ENCODE measurements at places on chromosomes 1 and 21. TPM values are rescaled to one million over a fixed set of nuclear protein-coding genes. Genes with fewer than 3 reads are reported as not detected.

Gene CHTOP
- 112 TPM for total RNA-seq

Gene ITGB2
- 45.7 TPM for total RNA-seq

Gene NES
- total RNA-seq = 70.0 TPM

Gene AMPD1
- not detected for total RNA-seq

Gene HHAT
- total RNA-seq = 2.4 TPM

Gene SAMD13
- 1.1 TPM for total RNA-seq

Gene FBXO44
- 23.5 TPM for total RNA-seq

- no peak overlapping the region for H3K27ac ChIP-seq
- no peak for DNase-seq
- peak overlapping the region; percentile 76 for H3K4me3 ChIP-seq
Observed at GRCh38 chr1:226111098-226111882, 48.8 kb downstream of the H3-3A start.

GRCh38 chr1:61962631-61963030 lies 220.4 kb downstream of the PATJ start:
- DNase-seq = no peak
- no peaks in the 10 kb centered on the region for H3K27me3 ChIP-seq
- no peak overlapping the region for H3K27ac ChIP-seq

DNA sequence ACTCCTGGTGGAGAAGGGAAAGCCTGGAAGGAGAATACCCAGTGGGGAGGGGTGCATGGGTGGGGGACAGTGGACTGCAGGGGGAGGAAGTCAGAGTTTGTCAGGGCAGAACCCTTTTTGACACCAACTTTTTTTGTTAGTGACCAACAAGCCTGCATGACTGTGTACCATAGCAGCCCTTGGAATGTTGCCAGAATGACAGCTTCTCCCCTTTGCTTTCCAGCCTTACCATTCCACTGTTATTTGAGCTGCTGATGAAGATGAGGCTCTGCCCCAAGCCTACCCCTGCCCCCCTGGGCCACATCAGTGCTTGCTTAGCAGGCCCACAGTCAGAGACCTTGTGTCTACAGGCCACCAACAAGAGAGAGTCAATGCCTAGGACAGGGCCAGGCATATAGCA lies 341.2 kb downstream of the HHAT start:
- H3K4me3 ChIP-seq = no peak overlapping the region
- no peaks in the 10 kb centered on the region for H3K27me3 ChIP-seq
- DNase-seq = no peak
- no peaks in the 10 kb centered on the region for H3K4me1 ChIP-seq

DNA sequence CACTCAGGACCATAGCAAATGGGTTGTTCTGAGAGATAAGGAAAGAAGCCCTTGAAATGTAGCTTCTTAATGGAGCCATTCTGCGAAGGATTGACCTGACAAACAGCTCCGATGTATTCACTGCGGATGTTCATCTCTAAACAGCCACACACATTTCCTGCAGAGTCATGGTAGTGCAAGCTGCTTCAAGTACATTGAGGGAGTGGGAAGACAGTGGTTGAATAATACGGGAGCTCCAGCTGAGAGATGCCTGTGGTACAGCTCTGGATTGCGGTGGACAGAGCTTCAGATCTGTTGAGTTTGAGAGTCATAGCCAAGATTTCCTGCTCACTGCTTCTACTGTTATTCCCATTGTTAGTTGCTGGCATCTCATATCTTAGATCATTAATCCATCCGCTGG lies 86.6 kb downstream of the ZBTB18 start:
- H3K4me3 ChIP-seq = no peak overlapping the region
- H3K27me3 ChIP-seq = no peaks in the 10 kb centered on the region
- H3K4me1 ChIP-seq = no peaks in the 10 kb centered on the region
- H3K36me3 ChIP-seq = no peaks in the 10 kb centered on the region

GRCh38 chr1:194447636-194448035 lies 1261.2 kb upstream of the B3GALT2 start:
- H3K4me3 ChIP-seq = no peak overlapping the region
- no peaks in the 10 kb centered on the region for H3K36me3 ChIP-seq
- H3K4me1 ChIP-seq = no peaks in the 10 kb centered on the region
- H3K27ac ChIP-seq = no peak overlapping the region
- H3K27me3 ChIP-seq = no peaks in the 10 kb centered on the region

DNA sequence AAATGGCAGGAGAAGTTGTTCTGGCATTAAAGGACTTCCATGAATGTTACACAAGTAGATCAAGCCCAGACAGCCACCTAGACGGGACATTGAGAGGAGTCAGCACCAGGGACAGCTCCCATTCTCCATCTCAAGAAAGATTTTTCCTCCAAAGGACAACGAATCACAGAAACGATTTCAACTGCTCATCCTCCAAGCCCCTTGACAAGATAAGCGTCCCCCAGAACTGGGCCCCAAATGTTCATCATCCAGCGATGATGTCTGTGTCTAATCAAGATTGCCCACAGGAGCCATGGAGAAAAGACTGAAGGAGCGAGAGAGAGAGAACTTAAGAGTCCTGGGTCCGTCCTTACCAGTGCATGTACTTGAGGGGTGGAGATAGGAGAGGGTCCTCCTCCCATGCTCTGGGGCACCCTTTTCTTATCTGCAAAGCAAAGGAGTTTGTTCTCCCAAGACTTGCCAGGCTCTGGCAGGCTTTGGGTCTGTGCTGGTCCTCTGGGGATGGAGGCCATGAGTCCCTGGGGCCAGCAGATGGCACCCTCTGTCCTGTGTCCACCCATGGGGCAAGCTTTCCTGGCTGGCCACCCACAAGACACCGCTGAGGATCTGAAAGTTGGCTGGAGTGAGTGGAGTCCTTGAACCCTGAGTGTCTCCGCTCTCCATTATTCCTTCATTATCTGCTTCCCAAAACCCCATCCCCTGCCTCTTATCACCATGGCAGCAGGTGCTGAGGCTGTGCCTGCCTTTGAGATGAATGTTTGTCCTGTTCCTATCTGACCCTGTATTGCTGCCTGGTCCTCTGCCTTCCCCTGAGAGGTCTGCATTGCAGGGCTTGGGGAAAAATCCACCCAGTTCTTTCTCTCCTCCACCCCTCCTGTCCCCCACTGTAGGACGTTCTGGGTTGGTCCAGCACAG lies 164.6 kb downstream of the ACTL8 start:
- H3K27ac ChIP-seq = no peak overlapping the region
- no peaks in the 10 kb centered on the region for H3K36me3 ChIP-seq
- peak; percentile 46 for DNase-seq
- H3K4me1 ChIP-seq = no peaks in the 10 kb centered on the region

DNA sequence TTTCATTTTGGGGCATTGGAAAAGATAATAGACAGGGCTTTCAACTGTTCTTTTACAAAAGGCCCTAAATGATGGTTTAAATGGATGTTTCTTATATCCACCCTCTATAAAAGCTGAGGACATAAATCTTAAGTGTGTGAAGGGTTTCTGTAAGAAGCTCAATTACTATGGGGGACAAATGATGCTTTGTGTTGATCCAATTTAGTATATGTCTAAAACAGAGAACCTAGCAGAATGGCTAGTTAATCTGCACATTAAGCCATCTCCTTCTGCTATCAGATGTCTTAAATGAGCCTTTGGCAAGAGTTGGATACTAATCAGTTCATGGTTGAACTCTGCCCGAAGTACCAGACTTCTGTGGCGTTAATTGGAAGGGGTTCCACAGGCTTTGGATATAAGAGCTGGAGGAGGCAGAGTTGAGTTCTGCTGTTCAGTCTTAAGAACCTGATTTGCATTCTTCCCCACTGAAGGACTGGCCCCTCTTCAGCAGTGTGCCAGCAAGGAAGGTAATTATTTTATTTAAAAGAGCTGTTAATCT lies 43.1 kb downstream of the PTGFRN start:
- no peak for DNase-seq
- no peak overlapping the region for H3K4me3 ChIP-seq
- no peaks in the 10 kb centered on the region for H3K4me1 ChIP-seq

GRCh38 chr21:41602531-41602930 lies 94.6 kb upstream of the TMPRSS2 start:
- no peaks in the 10 kb centered on the region for H3K36me3 ChIP-seq
- H3K4me3 ChIP-seq = no peak overlapping the region
- no peak overlapping the region for H3K27ac ChIP-seq
- no peaks in the 10 kb centered on the region for H3K27me3 ChIP-seq
- peaks cover 11% of the 10 kb centered on the region for H3K4me1 ChIP-seq

- no peaks in the 10 kb centered on the region for H3K4me1 ChIP-seq
- H3K36me3 ChIP-seq = no peaks in the 10 kb centered on the region
- H3K4me3 ChIP-seq = no peak overlapping the region
- H3K27me3 ChIP-seq = no peaks in the 10 kb centered on the region
- no peak overlapping the region for H3K27ac ChIP-seq
- DNase-seq = no peak
Observed at GRCh38 chr1:43177691-43178090, 5.6 kb downstream of the CFAP57 start.

DNA sequence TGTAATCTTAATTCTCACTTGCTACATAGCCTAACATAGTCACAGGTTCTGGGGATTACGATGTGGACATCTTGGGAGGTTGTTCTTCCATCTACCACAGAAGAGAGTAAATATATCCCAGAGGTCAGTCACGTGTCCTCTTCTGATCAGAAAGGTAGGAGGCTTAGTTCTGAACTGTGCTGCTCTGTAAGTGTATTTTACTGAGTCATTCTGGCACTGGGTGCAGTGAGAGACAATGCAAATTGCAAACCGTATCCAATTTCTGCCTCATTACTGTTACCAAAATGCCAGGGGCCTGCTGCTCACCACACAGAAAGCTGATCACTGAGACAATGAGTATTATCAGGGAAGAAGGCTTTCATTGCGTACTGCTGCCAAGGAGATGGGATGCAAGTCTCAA lies 104.0 kb downstream of the GABPA start:
- no peak overlapping the region for H3K4me3 ChIP-seq
- no peaks in the 10 kb centered on the region for H3K36me3 ChIP-seq
- peak overlapping the region; percentile 50 for H3K27ac ChIP-seq
- H3K27me3 ChIP-seq = peaks cover 8% of the 10 kb centered on the region

DNA sequence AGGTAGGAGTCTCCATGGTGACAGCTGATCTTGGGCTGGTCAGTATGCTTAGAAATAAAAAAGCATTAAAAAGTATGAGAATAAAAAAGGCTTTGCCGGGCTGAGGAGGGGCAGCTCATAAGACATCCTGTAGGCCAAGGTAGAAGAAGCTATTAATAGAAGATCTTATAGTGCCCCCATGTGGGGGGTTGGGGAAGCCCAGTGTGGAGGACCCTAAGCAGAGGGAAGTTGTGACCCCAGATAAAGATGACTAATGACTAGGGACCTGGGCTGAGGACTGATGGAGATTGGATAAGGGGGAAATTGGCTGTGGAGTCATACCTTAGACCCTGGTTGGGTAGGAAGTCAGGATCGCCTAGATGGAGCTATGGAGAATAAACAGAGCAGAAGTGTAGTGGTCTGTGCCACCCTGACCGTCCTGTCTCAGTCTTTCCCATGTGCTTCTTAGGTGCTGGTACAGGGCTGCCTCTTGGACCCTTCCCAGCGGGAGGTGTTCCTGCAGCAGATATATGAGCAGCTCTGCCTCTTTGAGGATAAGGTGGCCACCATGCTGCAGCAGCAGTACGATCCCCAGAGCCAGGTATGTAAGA lies 25.0 kb downstream of the SZT2 start:
- peak; percentile 75 for DNase-seq
- no peaks in the 10 kb centered on the region for H3K27me3 ChIP-seq
- peaks cover 14% of the 10 kb centered on the region for H3K36me3 ChIP-seq
- H3K4me3 ChIP-seq = no peak overlapping the region
- no peak overlapping the region for H3K27ac ChIP-seq

- no peaks in the 10 kb centered on the region for H3K27me3 ChIP-seq
- no peaks in the 10 kb centered on the region for H3K4me1 ChIP-seq
- DNase-seq = no peak
- H3K27ac ChIP-seq = no peak overlapping the region
- H3K4me3 ChIP-seq = no peak overlapping the region
Observed at GRCh38 chr1:188406636-188407035, 1577.9 kb downstream of the PLA2G4A start.
